Gastroesophageal sphincter (tissue), 4 donors: ENCODE measurements at places on chromosomes 13 and 19. TPM values are rescaled to one million over a fixed set of nuclear protein-coding genes. Genes with fewer than 3 reads are reported as not detected.

DNA sequence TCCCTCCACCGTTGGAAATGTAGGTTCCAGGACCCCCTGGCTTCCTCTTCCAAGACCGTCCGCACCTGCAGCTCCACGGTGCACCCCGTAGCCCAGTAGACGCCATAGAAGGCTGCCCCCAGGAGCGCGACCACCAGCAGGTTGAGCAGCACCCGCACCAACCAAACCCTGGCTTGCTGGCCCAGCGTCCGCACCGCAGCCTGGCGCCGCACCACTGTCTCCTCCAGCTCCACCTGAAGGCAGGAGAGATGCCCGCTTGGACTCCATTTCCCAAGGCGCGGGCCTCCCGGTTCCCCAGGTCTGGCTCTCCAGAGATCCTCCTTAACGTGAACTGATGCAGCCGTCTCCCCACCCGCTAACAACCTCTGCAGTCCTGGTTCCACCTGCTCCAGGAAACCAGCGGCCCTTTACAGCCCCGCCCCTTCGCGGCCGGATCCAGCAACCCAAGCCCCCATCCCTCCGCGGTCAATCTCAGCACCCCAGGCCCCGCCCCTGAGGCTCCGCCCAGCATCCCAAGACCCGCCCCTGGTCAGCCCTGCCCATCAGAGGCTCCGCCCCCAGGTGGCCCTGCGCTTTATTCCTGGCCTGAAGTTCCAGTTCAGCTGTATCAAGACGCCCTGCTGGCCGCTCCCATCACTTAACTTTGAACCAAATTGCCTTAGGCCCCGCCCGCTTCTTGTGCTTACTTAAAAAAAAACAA is 5.0 kb upstream of the LENG1 start:
- ATAC-seq: no peak

The LHB gene
- not detected for total RNA-seq

GRCh38 chr19:13914777-13915176 is 8.8 kb downstream of the CC2D1A start:
- ATAC-seq: no peak

- no peak for ATAC-seq
These were observed 1660.4 kb upstream of the MIR17HG start for GRCh38 chr13:89687066-89687465.

GRCh38 chr19:55071129-55071502 is 4.6 kb upstream of the EPS8L1 start:
- no peak for ATAC-seq

- no peak for ATAC-seq
These were observed 1585.4 kb downstream of the EFNB2 start for GRCh38 chr13:104949840-104950740.
